NCI-H1436 (cell line): ENCODE measurements at places on chromosomes 13 and 19.

DNA sequence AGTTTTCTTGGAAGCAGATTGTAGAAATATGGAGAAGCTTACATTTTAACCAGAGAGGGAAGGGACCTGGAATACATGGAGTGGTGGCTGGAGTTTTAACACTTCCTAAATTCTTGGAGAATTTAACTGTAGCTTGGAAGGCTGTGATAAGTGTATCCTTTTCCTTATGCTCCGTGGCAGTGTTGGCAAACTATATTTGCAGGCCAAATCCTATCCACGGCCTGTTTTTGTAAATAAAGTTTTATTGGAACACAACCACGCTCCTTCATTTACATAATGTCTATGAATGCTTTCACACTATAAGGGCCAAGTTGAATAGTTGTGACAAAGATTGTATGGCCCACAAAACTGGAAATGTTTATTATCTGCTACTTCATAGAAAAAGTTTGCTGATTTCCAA, 110.6 kb upstream of the MIR17HG start:
- no peak for DNase-seq

DNA sequence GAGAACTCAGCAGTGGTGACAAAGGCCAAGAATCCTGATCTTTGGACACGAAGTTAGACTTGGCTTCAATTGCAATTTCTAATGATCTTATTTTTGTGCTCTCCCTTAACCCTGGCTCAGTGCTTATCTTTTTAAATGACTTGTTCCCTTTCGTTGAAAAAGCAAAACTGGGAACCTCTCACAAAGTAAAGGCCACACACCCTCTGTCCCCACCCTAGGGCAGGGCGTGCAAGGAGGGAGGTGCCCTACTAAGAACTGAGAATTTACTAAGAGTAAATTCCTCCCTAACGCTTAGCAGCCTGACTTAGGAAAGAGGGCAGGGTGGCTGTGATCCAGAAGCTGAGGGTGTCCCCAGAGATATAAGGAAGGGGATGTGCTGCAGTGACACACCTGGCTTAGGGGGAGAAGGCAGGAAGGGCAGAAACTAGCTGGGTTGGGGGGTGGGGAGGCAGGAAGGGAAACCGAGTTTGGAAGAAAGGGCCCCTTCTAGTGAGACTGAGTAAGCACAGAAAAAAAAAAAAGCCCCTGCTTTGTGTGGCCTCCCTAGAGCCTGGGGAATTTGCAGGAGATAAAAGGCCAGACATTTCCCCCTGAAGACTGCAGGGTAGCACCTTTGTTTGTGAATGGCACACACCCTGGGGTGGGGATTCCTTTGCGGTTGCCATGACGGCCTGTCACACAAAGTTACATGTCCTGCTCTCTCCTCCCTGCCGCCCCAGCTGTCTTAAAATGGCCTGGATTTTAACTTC, 435.1 kb downstream of the EFNB2 start:
- peak; percentile 20 for DNase-seq

DNA sequence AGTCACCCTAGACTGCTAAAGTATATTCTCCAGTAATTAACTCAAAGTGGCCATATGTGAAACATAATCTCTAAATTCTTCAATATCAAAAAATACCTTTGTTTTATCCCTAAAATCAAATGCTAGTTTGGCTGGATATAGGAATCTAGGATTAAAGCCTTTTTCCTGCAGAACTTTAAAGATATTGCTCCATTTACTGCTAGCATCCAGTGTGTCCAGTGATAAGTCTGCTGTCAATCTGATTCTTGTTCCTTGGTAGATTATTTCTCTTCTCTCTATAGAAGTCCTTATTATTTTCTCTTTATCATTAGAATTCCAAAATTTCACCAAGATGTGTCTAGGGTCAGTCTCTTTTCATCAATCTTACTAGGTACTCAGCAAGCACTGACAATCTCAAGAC, 384.6 kb downstream of the FGF14 start:
- DNase-seq = no peak

- DNase-seq = no peak
Observed at GRCh38 chr13:20702915-20703779, at the start of gene IL17D. TSS of gene IL17D (plus strand) at chr13:20703699. CDS start at chr13:20704002, 303 bp downstream.

DNA sequence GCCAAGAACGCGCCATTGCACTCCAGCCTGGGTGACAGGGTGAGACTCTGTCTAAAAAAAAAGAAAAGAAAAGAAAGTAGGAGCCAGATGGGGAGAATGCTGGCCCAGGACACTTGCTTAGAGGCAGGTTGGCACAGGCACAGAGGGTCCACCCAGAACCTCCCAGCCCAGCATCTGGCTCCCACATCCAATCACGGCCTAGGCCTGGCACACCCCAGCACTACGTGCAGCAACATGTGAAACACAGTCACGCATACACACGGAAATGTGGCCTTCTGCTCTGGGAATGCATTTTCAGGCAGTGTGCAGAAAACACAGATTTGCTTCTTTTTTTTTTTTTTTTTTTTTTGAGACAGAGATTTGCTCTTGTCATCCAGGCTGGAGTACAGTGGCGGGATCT, 20.9 kb upstream of the FOSB start:
- DNase-seq = no peak

DNA sequence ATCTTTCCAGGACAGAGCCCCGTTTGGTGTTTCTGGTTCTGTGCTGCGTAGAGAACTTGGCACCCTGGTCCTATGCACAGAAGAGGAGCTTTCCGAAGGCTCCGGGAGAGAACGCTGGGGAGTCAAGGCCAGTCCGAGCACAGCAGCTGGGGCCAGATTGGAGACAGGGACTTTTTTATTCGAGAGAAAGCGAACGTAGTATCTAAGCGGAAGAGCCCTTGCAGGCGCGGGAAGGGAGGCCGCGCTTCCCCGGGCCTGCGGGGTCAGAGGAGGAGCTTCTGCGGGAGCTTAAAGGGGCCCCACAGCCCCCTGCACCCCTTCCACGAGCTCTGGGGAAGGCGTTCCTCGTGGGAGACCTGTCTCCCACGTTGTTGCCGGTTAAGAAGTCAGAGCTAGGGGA, 48.6 kb upstream of the ARHGEF7 start:
- DNase-seq = no peak

GRCh38 chr13:63954683-63955082, 2539.0 kb upstream of the PCDH20 start:
- no peak for DNase-seq

DNA sequence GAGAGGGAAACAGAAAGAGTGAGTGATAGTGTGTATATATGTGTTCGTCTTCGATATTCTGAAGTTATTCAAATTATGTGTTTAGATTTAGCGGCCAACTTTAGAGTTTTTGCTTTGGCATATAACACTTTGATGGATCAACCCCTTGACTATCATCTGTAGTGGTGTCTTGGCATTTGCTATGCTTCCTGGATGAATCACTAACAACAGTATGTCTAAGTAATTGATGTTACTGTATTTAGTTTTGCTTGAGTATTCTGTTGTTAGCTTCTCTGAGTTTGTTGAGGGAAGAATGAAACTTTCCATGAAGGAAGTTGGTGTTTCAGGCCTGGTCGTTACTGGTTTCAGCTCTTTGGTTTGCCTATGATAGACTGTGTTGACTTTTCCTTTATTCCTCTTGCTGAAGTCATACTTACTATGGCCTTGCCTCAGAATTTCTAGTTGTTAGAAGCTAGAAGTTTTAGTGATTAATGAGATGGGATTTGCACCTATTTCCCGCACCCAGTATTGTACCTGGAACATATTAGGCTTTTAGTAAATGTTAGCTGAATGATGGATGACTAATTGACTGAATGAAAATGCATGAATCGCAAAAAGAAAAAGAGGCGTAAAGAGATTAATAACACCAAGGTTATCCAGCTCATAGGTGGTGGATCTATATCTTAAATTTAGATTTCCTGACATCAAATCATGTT, 20.7 kb downstream of the NDFIP2 start:
- no peak for DNase-seq

GRCh38 chr19:6750062-6750461, 10.6 kb downstream of the TRIP10 start:
- DNase-seq = no peak

- DNase-seq = no peak
Observed at GRCh38 chr13:39784347-39784746, 128.9 kb downstream of the COG6 start.

DNA sequence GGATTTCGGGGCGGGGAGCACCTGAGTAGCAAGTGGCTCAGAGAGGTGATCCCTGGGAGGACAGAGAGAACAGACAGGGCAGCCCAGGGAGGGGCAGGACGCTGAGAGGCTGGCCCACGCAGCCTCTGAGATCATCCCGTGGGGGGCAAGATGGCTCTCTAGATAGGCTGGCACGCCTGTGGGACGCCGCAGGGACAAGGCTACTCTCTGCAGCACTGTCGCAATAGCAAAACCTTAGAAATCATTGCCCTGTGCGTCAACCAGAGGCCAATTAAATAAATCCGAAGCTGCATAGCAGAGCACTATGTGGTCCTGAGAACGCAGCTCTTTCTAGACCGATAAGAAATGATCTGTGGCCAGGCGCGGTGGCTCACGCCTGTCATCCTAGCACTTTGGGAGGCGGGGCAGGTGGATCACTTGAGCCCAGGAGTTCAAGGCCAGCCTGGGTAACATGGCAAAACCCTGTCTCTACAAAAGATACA, 5.1 kb downstream of the PEX11G start:
- DNase-seq = no peak

- no peak for DNase-seq
Observed at GRCh38 chr19:15118248-15118647, 11.0 kb downstream of the SYDE1 start.

DNA sequence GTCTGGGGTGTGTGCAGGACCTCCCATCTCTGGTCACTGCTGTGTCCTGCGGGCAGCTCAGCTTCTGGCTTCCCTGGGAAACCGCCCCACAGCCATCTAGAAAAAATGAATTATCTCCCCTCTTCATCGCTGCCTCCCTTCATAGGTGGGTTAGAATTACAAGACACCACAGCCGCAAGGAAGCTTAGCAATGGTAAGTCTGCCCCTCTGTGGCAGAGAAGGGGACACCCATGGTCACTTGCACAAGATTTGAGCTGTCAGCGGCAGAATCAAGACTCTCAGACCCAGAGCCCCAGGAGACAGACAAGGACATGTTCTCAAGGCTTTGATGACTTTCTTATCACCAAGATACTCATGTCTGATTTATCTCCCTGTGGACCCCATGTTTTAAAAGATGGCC, 110.8 kb upstream of the PABPC3 start:
- no peak for DNase-seq

GRCh38 chr13:25687471-25688225, 315.9 kb downstream of the ATP8A2 start:
- no peak for DNase-seq

DNA sequence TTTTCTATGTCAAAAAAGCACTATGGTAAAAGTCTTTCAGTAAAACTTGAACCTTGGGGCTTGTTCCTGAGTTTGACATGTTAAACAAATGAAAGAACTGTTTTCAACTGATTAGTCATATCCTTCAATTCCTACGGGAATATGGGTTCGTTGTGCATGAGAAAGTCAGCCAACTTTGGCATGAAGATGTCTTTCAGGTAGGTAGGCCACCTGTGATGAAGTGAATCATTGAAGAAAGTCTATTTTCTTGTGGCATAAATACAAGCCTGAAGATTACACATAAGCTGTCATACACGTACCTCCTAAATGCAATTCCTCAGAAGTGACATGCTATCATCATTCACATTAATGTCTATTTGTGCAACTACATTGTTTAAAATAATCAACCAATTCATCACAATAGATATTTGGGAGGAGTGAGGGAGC, 513.0 kb downstream of the IRS2 start:
- DNase-seq = no peak

DNA sequence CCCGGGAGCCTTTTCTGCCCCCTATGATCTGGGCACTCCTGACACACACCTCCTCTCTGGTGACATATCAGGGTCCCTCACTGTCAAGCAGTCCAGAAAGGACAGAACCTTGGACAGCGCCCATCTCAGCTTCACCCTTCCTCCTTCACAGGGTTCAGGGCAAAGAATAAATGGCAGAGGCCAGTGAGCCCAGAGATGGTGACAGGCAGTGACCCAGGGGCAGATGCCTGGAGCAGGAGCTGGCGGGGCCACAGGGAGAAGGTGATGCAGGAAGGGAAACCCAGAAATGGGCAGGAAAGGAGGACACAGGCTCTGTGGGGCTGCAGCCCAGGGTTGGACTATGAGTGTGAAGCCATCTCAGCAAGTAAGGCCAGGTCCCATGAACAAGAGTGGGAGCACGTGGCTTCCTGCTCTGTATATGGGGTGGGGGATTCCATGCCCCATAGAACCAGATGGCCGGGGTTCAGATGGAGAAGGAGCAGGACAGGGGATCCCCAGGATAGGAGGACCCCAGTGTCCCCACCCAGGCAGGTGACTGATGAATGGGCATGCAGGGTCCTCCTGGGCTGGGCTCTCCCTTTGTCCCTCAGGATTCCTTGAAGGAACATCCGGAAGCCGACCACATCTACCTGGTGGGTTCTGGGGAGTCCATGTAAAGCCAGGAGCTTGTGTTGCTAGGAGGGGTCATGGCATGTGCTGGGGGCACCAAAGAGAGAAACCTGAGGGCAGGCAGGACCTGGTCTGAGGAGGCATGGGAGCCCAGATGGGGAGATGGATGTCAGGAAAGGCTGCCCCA, 8.5 kb upstream of the CEACAM7 start:
- no peak for DNase-seq

- no peak for DNase-seq
Observed at GRCh38 chr13:79398127-79398526, 7.9 kb downstream of the RBM26 start.

DNA sequence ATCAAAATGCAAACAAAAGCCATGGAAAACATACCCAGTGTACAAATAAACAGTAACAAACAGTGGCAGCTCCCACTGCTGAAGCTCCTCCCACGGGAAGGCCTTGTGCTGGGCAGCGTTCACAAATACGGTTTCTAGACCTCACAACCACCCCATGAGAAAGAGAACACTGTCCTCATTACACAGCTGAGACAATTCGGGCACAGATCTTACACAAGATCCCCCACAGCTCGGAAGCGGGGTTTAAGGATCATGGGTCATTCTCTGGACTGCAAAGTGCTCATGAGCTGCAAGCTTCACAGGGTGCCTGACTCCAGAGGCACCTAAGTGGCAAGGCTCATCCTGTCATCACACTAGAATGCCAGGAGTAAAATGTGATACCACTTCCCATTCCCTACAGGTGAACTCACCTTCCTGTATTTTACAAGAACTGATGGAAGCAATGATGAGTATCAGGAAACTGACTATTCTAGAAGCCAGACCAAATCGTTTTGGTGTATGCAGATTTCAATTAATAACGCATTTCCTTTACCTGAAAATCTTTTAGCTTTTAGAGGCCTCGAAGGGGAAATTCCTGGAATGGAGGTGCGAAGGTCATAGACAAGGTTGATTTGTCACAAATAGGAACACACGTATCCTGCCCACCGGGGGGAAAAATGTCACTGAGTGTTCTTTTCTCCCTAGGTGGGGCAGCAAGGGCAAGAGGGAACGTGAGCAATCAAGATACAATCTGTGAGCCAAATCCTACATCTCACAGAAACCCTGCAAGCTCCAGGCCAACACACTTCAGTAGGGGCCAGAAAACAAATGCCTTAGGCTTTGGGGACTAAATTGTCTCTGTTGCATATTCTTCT, 41.2 kb downstream of the STK24 start:
- DNase-seq = no peak

- DNase-seq = no peak
Observed at GRCh38 chr13:30024125-30024865, 173.9 kb upstream of the UBL3 start.
